Renal cortex interstitium (tissue), 15 donors: ENCODE measurements at places on chromosomes 4 and X. TPM values are rescaled to one million over a fixed set of nuclear protein-coding genes. Genes with fewer than 3 reads are reported as not detected.

NPFFR2 gene
- polyA plus RNA-seq = 0.76 TPM

- DNase-seq = no peak
These were observed 131.5 kb downstream of the PACRGL start for GRCh38 chr4:20831746-20832145.

GRCh38 chr4:82629238-82630000 is 67.6 kb upstream of the TMEM150C start:
- no peak for DNase-seq

- no peak for DNase-seq
These were observed 23.3 kb upstream of the ANXA5 start for GRCh38 chr4:121720109-121720508.

- DNase-seq = no peak
These were observed 31.4 kb downstream of the SH3RF1 start for GRCh38 chr4:169239221-169239905.

DNA sequence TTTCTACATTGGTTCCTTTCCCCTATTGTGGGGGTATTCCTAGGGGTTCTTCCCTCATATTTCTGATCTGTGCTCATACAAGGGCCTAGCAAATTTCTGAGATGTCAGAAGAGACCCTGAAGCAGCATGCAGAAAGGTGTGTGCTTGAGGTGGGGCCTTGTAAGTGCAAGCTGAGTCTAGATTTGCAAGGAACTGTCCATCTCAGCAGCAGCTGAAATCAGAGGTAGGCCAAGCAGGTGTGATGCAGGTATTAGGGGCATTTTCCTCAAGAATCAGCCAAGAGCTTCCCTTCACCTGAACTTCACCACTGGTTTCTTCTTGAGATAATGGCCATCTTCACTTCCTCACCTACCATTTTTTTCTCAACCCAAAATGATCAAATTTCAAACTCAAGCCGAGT is 45.1 kb downstream of the ASB9 start:
- DNase-seq = no peak

DNA sequence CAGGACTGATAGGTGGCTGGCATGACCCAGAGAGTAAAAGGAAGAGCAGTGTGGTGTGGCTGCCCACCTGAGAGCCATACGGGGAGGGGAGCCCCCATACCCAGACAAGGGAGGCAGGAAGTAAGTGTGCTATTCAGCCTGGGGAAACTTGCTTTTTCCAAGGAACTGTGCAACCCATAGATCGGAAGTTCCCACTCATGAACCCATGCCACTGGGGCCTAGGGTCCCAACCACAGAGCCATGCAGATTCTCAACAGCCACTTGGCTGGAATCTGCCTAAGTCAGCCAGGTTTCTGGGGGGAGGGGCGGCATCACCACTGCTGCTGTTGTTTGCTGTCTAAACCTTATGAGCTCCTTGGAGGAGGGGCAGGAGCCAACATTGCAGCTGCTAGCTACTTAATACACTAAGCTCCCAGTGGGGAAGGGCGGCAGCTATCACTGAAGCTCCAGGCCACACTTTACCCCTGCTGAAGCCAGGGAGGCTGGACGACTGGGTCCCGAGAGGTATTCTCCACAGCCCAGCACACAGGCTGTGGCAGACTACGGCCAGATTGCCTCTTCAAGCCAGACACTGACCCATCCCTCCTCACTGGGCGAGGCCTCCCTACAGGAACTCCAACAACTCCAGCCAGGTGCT is 410.4 kb downstream of the INPP4B start:
- DNase-seq = no peak

DNA sequence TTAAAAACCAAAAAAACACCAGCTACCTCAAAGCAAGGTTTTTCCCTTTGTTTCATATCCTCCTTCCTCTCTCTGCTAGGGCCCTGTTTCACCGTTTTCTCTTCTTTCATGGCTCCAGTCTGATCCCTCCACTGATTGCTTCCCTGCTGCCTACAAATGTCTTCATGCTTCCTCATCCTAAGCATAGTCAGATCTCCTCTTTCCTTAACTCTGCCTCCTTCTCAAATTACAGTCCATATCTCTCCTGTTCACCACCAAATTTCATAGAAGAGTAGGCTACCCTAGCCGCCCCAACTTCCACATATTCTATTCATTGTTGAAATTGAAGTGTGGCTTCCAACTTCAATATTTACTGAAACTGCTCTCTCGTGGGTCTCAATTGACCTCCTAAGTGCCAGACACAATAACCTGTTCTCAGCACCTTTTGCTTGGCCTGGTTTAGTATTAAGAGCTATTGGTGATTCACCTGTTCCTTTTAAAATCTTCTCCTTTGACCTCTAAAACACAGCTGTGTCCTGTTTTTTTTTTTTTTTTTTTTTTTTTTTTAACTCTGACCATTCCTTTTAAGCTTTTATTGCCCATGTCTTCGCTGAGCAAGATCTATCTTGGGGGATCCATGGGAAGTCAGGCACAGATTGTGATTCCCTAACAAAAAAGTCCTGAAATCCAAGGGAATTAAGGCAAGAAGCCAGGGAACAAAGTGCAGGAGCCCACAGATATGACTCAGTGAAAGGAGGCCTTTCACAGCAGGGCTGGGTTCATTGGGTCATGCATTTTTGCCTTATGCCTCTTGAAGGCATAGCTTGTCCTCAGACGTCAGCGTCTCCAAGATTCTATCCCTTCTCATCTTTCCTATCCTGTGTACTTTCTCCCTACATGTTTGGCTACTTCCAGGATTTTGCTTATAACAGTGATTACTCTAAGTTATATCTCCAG is 85.4 kb downstream of the RPS3A start:
- DNase-seq = no peak

GRCh38 chrX:132488819-132489577 is at the start of gene MBNL3:
Gene MBNL3 (minus strand): TSS chrX:132489038. CDS start chrX:132439611, 49,427 bp downstream.
- peak; percentile 56 for DNase-seq

- no peak for DNase-seq
These were observed 158.5 kb downstream of the SHOX start for GRCh38 chrX:789096-789495.

DNA sequence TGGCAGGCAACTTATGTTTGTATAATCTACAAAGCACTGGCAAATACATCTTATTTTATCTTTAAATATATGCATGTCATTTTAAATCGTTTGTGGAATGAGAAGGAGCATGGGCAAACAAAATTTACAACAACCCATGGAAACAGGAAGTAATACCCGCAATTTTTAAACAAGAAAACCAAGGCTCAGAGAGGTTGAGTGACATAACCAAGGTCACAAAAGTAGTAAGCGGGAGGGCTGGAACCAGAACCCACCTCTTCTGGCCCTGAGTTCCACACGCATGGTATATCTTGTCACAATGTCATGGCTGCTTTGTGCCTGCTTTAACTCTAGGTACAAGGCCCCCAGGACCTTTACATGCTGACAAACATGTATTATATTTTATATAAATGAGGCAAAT is 52.9 kb downstream of the SLC7A11 start:
- no peak for DNase-seq

GRCh38 chrX:150148749-150149672 is 210.7 kb upstream of the EOLA2 start:
- no peak for DNase-seq

MAGEC3 gene
- polyA plus RNA-seq = 0.66 TPM

CFI gene
- polyA plus RNA-seq = 83.3 TPM

DNA sequence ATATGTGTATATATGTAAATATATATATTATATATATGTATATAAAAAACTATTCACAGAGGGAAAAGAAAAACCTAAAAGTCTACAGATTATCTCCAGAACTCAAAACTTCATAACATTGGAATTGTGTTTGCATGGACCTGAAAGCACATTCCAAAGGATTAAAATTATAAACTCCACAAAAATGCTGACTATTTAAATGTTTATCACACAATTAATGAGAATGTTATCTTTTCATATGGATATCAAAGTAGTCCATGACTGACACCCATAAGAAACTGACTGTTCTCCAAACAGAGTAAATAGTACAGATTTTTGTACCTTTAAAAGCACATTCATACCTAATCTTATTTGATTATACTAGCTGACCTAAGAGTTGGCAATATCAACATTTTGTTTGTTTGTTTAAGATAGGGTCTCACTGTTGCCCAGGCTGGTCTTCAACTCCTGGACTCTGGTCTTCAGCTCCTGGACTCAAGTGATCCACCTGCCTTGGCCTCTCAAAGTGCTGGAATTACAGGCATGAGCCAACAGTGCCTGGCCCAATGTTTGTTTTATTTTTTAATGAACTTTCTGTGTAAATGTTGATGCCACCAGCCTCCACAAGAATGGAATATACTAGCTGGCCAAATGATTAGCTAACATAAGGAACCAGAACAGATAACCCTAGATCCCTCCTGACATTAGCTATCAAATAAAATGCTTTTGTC is 50.0 kb downstream of the SLC39A8 start:
- DNase-seq = no peak

ARAP2 gene
- polyA plus RNA-seq = 4.6 TPM

ODAPH gene
- 0.16 TPM for polyA plus RNA-seq

DNA sequence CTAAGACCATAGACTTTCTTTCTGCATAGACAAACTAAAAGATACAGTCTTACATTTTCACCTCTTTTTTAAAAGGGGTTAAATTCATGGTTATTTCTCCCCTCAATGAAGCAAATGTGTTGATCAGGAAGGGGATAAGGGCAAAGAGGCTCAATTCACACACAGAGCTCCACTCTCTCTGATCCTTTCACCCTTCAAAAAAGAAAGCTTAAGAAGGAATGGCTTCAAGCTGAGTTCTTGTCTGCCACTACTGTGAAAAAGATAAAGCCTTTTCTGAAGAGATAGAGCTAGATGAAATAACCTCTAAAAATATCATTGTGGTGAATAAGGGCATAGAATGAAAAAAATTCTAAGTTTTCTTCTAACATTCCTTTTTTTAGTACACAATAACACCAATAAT is 28.3 kb downstream of the SEPSECS start:
- DNase-seq = no peak

- DNase-seq = no peak
These were observed 117.1 kb downstream of the ANAPC4 start for GRCh38 chr4:25494166-25494565.

L1CAM gene
- 57.4 TPM for polyA plus RNA-seq

GRCh38 chr4:89549907-89550306 is 242.3 kb upstream of the GPRIN3 start:
- DNase-seq = no peak

DNA sequence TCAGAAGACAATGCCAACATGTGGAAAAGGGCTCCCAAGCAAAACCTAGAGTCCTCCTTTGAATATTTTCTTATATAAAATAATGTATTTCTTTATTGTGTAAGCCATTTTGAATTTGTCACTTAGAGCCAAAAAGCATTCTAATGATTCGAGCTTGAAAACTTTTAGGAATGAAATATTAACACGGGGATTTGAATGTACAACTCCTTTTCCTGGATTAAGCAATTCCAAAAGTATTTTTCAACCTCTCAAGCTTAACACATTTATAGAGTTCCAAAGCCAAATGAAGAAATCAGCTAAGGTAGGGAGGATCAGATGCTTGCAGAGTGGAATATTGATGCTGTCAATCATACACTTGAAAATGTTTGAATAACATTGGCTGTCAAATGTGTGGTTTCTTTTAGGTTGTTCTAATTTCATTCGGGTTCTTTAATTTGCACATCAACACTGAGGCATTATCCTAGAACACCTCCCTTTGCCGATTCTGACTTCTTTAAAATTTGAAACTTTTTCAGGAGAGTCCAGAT is 67.2 kb upstream of the ETNPPL start:
- DNase-seq = no peak

- DNase-seq = no peak
These were observed 60.5 kb downstream of the TBC1D14 start for GRCh38 chr4:6969826-6970800.

PSAPL1 gene
- not detected for polyA plus RNA-seq

DNA sequence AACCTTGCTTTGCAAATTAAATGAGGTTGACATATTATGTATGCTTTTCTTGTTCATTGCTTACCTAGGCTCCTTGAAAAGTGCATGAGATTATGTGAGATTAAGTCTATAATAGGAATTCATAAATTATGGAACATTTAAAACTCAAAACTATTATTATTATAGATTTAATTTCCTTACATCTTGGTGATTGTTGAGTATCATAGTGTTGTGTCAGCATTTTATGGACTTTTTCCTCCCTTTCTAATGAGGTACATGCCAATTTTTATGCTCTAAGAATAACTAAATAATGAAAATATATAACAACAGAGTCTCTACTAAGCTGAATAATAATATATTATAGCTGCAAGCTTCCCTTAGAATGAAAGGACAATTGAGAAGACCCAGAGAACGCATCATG is 848.8 kb upstream of the AADAT start:
- DNase-seq = no peak

DNA sequence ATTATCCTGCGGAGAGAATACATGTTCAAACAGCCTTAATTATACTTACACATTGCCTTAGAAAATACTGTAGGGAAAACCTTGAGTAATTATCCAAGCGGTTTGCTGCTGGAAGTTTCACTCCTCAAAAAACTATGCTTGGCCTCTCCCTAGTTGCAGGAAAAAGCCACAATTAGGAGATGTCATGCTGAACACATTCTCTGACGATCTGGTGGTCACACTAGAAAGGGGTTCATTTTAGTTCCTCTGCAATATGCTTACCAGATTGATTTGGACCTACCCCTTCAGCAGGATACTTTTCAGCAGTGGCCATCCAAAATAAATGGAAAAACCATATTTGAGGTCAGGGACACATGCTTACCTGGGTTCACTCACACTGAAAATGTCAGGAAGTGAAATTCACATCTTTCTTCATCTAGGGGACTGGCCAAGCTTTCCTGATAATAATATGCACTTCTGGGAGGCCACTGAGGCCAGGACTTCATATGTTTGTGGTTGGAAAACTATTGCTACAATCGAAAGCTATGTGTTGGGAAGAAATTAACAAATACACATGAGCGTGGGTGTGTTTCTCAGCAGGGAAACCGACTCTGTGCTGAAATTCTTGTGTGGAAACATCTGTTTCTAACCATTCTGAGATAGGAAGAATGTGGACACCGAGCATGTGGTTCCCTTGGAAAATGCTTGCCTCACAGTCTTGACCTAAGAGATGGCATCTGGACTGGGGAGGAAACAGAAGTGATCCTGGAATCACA is 68.8 kb downstream of the ATXN3L start:
- DNase-seq = no peak

USP17L11 gene
- polyA plus RNA-seq = not detected

TRIM61 gene
- 2.8 TPM for polyA plus RNA-seq
